ENCODE measurements at places on chromosomes 5 and 9.

DNA sequence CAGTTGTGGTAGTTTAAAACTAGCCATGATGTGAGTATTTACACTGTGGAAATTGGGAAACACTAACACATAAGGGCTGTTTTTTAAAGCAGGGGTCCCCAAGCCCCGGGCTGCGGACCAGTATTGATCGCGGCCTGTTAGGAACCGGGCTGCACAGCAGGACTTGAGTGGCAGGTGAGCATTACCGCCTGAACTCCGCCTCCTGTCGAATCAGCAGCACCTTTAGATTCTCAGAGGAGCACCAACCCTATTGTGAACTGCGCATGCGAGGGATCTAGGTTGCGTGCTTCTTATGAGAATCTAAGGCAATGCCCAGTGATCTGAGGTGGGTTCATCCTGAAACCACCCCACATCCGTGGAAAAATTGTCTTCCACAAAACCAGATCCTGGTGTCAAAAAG, 127.8 kb downstream of the PCSK5 start:
- DNase-seq: peak; percentile 21

- DNase-seq: no peak
Measured at GRCh38 chr5:127311349-127311748, 20.8 kb downstream of the MEGF10 start.

GRCh38 chr5:172591636-172592035, 49.4 kb upstream of the NEURL1B start:
- no peak for DNase-seq

DNA sequence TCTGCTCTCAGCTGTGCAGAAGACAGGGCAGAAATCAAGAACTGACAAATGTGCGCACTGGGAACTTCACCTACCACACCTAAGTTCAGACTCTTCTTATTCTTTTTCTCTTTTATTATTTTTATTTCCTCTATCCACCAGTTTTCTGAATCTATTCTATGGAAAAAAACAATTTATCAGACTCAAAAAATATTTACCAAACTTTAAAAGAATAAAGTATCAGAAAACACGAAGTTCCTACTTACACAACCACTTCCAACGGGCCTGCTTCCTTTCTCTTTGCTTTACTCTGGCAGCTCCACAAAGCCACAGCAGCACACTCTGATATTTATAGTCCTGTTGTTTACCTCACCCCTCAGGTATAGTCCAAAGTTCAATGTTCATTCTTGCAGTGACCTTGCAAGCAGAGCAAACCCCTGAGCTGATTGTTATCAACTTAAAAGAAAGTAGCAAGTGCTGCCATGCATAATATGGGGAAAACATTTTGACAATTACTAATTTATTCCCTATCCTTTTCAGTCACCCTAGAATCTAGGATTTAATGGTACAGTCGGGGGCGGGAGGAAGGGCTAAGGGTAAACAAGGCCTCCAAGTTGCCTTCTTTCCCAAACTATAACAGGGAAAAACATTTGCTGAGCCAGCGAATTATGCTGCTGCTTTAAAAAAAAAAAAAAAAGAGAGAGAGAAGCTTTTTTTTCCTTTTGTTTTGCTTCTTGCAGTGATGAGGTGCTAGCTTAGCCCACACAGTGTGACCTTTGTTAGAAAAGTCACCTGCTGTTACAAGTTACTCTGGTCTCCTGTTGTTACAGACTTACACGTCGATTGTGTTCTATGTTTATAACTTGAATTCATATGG, at the start of gene SELENOP:
Gene SELENOP (minus strand): TSS at position 302 of the 856 bp plus-strand sequence. CDS start 3,539 bp downstream, outside the sequence.
- DNase-seq: no peak

GRCh38 chr5:74476819-74477453, 163.6 kb downstream of the ENC1 start:
- DNase-seq: no peak

All from WTC11 (cell line).